ENCODE measurements at places on chromosomes 6 and 20. TPM values are rescaled to one million over a fixed set of nuclear protein-coding genes. Genes with fewer than 3 reads are reported as not detected.

Gene FAM229B
- 5.4 TPM for polyA plus RNA-seq

Gene TSHZ2
- polyA plus RNA-seq, result 11.7 TPM

Gene ZSCAN31
- polyA plus RNA-seq, result 5.5 TPM

Gene TREM2
- 0.84 TPM for polyA plus RNA-seq

Gene MRAP2
- 0.79 TPM for polyA plus RNA-seq

Gene YTHDF1
- polyA plus RNA-seq, result 13.1 TPM

Gene LY6G6C
- 17.2 TPM for polyA plus RNA-seq

Gene TRIM38
- 5.7 TPM for polyA plus RNA-seq

Gene SLC23A2
- polyA plus RNA-seq, result 3.1 TPM

Gene ETV7
- polyA plus RNA-seq, result 2.1 TPM

Gene C6orf15
- 0.08 TPM for polyA plus RNA-seq

Gene CDH4
- 0.05 TPM for polyA plus RNA-seq

Gene SCRT2
- not detected for polyA plus RNA-seq

Gene RGS17
- polyA plus RNA-seq, result 4.1 TPM

Gene PPP1R3G
- 0.92 TPM for polyA plus RNA-seq

Gene GINS1
- polyA plus RNA-seq, result 5.9 TPM

Gene KAT14
- polyA plus RNA-seq, result 4.3 TPM

Gene SRSF12
- 0.31 TPM for polyA plus RNA-seq

Gene PGC
- polyA plus RNA-seq, result 13.4 TPM

Measured in esophagus (tissue), 2 donors.